ENCODE measurements at places on chromosomes 5 and 9. TPM values are rescaled to one million over a fixed set of nuclear protein-coding genes. Genes with fewer than 3 reads are reported as not detected.

SLC25A2 gene
- not detected for total RNA-seq

IL33 gene
- total RNA-seq = 0.15 TPM

PLAA gene
- 28.6 TPM for total RNA-seq

PCDHGA4 gene
- total RNA-seq = 0.67 TPM

UQCRQ gene
- total RNA-seq = 209 TPM

EXOC3 gene
- total RNA-seq = 28.0 TPM

OR1J2 gene
- total RNA-seq = not detected

SLC4A9 gene
- total RNA-seq = not detected

NUTM2G gene
- not detected for total RNA-seq

ASTN2 gene
- total RNA-seq = 9.5 TPM

SLC6A19 gene
- not detected for total RNA-seq

SARDH gene
- total RNA-seq = 13.0 TPM

IL3 gene
- not detected for total RNA-seq

OCLN gene
- 1.1 TPM for total RNA-seq

DDX4 gene
- not detected for total RNA-seq

GFI1B gene
- not detected for total RNA-seq

PTPRD gene
- total RNA-seq = not detected

FOXD4 gene
- total RNA-seq = under 0.01 TPM

C5orf58 gene
- not detected for total RNA-seq

HTR4 gene
- total RNA-seq = not detected

SLC2A6 gene
- total RNA-seq = 31.3 TPM

NACC2 gene
- total RNA-seq = 21.0 TPM

RORB gene
- total RNA-seq = 0.73 TPM

SMIM33 gene
- not detected for total RNA-seq

CDX1 gene
- not detected for total RNA-seq

PCSK1 gene
- total RNA-seq = 1.4 TPM

TAS2R1 gene
- total RNA-seq = not detected

ENTPD2 gene
- total RNA-seq = not detected

SYNPO gene
- 3.6 TPM for total RNA-seq

FAM163B gene
- total RNA-seq = not detected

PPP2R2B gene
- total RNA-seq = 2.9 TPM

UGCG gene
- total RNA-seq = 394 TPM

SLC22A4 gene
- total RNA-seq = 0.67 TPM

STING1 gene
- 20.2 TPM for total RNA-seq

NUTM2F gene
- not detected for total RNA-seq

WDR38 gene
- not detected for total RNA-seq

NEURL1B gene
- 1.5 TPM for total RNA-seq

PCDHB5 gene
- 0.15 TPM for total RNA-seq

GABRP gene
- total RNA-seq = 0.33 TPM

SLC36A2 gene
- not detected for total RNA-seq

FOXI1 gene
- total RNA-seq = not detected

PKD2L2 gene
- not detected for total RNA-seq

LECT2 gene
- total RNA-seq = not detected

SHISAL2B gene
- total RNA-seq = not detected

SIT1 gene
- not detected for total RNA-seq

SLCO6A1 gene
- not detected for total RNA-seq

SH3GL2 gene
- 0.36 TPM for total RNA-seq

ADAMTS13 gene
- 1.1 TPM for total RNA-seq

SPAG8 gene
- total RNA-seq = 0.36 TPM

CRHBP gene
- total RNA-seq = 0.15 TPM

ZNF462 gene
- 20.0 TPM for total RNA-seq

PDZD2 gene
- 1.8 TPM for total RNA-seq

TJP2 gene
- total RNA-seq = 10.2 TPM

CCNI2 gene
- not detected for total RNA-seq

ZNF879 gene
- total RNA-seq = 2.5 TPM

ATG12 gene
- 50.6 TPM for total RNA-seq
